ENCODE measurements at places on chromosomes 3 and 15. TPM values are rescaled to one million over a fixed set of nuclear protein-coding genes. Genes with fewer than 3 reads are reported as not detected.
A peak's percentile ranks its signal among the peaks of the same experiment; 100 is the strongest.

DNA sequence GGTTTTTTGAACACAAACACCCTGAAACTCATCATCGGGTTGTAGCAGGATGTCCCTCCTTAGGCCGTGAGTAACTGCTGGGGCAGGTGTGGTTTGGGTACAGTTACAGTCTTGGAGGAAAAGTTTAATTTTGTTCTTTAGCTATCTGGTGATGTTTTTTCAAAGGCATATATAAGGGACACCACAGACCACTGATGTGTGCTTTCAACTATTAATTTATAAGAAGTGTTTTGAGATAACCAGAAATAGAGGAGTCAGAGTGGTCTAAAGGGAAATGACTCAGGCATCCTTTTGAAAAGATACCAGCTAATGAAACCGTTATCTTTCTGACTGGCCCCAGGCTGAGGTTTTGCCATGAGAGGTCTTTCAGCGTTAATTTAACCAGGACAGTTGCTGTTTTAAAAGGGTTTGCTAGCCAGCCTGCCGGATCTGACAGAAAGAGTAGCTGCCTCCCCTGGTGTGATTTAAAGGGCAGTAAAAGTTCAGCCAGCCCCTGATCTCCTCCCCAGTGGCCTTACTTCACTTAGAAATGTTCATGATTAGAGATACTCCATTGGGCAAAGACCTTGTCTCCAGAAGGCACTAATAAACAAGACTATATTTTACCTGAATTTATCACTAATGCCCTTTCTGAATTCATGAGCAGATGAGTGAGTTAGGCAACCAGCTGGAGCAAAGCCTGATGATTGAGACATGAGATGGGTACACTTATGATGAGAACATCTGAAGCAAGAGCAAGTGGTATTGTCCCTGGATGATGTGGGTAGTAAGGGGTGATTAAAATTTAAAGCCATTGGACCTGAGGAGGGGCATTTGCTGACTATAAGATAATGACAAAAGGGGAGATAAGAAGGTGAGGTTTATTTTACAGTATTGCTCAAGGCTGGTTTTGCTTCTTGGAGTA lies 482.5 kb upstream of the TBL1XR1 start:
- no peak for DNase-seq

CLRN1 gene
- polyA plus RNA-seq: not detected

DNA sequence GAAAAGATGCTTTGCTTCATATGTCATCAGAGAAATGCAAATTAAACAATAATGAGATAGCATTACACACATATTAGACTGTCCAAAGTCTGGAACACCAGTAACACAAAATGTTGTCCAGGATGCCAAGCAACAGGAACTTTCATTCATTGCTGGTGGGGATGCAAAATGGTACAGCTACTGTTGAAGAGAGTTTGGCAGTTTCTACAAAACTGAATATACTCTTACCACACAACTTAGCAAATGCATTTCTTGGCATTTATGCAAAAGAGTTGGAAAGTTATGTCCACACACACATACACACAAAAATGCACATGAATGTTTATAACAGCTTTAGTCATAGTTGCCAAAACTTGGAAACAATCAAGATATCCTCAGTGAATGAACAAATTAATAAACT lies 195.2 kb upstream of the MME start:
- no peak for DNase-seq

- DNase-seq: no peak
Observed at GRCh38 chr3:174776123-174776522, 83.0 kb upstream of the NAALADL2 start.

DNA sequence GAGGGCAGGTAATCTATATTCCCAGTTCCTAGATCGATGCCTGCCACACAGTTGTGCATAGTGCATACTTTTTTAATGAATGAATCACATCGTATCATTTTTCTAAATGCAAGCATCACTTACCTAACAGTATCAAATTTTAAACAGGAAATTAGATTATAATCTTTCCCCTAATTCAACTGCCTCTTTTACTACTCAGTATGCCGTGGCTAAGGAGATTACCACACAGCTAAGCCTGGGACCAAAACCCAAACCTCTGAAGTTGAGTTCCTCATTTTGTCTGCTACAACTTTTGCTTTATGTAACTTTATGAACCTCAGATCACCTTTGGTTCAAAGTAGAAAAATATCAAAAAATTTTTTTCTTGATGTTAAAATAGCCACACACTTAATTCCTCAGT lies 53.2 kb upstream of the FNDC3B start:
- no peak for DNase-seq

DNA sequence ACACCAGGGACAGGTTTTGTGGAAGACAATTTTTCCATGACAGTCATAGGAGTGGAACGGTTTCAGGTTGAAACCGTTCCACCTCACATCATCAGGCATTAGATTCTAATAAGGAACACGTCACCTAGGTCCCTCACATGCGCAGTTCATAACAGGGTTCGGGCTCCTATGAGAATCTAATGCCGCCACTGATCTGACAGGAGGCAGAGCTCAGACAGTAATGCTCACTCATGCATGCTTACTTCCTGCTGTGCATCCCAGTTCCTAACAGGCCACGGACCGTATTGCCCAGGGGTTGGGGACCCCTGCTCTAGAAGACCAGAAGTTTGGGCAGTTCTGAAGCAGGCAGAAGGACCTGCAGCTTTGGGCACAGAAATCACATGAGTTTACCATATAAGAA lies 61.5 kb downstream of the MYO1E start:
- no peak for DNase-seq

DNA sequence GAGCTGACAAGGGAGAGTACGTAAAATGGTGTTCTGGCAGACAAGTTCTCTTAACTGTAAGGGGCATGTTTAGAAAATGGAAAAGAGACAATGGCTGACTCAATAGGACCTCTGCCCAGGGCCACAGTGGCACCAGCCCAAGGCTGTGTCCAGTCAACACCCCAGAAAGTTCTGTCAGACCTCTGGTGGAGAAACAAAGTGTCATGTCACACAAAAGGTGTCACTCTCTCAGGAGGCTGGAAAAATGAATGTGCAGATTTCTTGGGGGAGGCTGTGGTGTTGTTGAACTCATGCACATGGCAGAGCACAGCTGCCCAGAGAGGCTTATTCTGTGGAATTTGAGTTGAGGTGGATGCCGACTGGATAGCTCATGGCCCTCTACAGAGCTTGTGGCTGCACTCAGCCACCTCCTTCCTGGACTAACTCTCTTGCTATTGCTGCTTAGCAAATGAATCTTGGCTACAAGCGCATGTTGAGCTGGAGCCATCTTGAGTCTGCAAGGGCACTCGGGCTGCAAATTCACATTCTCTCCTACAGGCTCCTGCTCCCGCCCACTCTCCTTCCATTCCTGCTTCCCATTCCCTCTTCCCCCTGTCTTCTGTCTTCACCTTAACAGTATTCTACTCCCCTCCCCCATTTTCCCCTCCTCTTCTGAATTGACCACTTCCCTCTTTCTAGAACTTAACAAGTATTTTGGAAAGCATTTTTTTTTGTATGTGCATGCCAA lies 55.8 kb upstream of the SLC7A14 start:
- no peak for DNase-seq

GRCh38 chr15:26842391-26842790 lies 24.5 kb upstream of the GABRA5 start:
- DNase-seq: no peak

DNA sequence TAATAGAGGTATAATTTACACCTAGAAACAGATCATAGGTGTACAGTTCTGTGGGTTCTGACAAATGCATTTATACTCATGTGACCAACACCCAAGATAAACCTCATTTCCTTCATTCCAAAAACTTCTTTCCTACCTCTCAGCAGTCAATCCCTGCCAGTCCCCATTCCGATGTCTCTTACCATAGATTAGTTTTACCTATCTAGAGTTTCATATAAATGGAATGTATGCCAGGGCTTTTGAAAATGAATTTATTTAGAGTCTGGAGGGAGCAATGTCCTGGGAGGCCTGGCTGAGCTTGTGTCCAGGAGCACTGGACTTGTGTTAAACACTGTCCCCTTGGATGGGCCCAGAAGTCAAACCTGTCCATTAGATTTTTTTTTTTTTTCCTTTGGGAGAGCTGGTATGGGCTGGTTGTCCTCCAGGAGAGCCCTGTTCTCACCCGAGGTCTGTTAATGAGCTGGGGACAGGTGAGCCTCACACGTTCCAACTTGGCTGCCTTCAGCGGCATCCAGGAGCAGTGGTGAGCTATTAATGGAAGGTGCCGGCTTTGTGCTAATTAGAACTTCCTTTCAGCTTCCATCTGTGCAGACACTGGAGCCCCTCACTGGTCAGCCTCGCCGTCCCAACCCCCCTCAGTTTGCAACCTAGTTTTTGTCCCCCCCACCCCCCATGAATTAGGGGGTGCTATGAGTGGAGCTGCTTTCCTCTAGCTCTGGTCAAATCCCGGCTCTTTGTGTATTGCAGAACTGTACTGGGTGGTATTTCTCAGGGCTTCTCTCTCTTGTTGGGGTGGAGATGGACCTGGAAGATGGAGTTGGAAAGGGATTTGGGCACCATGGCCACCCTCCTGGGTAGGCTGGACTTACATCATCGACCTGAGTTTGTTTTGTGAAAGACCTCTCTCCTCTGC lies 40.7 kb upstream of the POLG start:
- DNase-seq: no peak

COMMD4 gene
- 69.6 TPM for polyA plus RNA-seq

DNA sequence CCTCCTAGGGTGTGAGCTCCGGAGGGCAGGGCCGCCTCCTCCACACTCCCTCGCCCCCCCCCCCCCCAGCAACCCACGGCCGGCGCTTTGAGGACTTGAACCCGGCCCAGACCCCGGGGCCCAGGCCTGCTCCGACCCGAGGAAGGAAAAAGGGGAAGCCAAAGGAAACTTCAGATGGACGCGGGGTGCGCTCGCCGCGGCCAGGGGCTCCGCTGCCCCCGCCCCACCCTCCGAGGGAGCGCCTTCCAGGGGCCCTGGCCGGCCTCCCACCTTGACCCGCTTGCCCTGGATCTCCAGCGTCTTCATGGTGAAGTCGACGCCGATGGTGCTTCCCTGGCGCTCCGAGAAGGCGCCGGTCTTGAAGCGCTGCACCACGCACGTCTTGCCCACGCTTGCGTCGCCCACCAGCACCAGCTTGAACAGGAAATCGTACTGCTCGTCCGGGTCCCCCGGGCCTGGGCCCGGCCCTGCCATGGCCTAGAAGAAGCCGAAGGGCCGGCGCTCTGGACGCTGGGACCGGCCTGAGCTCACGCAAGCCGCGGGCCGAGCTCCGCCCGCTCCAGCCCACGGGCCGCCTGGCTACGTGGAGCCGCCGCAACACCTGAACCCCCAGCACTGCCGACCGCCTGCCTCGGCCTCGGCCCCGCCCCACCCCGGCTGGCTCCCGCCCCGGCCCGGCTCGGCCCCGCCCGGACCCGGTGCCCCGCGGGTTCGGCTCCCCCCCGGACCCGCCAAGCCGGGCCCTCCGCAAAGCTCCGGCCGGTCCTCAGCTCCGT lies 400 bp downstream of the RAB43 start:
- peak; percentile 34 for DNase-seq

GRCh38 chr15:33198541-33198940 lies 4.0 kb upstream of the FMN1 start:
- DNase-seq: no peak

RTP3 gene
- not detected for polyA plus RNA-seq
